Psoas muscle (tissue), 8 donors: ENCODE measurements at places on chromosomes 4 and X.

GRCh38 chr4:14855719-14856061 lies 146.6 kb upstream of the CPEB2 start:
- DNase-seq: no peak

- DNase-seq: no peak
Observed at GRCh38 chrX:794311-794710, 163.7 kb downstream of the SHOX start.

DNA sequence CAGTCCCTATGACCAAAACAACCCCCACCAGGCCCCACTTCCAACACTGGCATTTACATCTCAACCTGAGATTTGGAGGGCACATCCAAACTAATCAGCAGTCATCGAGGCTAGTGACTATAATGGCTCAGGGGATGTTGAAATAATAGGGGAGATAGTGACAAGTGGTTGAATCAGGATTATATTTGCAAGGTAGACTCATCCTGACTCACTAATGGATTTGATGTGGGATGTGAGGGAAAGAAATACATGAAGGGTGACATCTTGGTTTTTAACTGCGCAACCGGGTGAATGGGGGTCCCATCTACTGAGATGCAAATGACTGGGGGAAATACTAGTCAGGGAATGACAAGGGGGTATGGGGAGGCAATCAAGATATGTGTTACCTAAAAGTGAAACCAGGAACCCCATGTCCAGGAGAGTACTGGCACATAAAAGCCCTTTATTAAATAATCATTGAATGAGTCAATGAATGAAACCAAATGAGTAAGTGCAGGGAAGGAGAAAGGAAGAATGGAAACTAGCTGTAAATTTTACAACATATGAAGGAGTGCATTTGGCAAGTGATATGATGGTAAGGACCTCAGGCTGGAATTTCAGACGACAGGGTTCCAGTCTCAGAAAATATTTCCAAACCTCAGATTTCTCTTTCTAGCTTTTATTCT lies 78.3 kb downstream of the PARM1 start:
- DNase-seq: no peak

DNA sequence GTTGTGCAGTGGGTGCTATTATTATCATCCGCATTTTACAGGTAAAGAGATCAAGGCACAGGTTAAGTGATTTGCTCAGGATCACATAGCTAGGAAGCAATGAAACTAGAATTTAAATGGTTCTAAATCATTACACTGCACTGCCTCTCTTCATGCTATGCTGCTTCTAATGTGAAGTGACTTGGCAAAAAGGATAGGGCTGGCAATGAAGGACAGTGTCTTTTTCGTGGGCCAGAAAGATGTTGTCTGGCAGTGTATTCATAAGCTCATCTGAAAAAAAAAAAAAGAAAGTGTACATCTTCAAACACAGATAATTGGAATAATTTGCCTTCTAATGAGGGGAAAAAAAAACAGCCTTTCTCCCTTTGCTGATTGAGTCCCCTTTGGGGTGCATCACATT lies 132.2 kb upstream of the FUNDC1 start:
- DNase-seq: no peak

- DNase-seq: no peak
Observed at GRCh38 chrX:1336948-1337779, 579 bp downstream of the IL3RA start.

DNA sequence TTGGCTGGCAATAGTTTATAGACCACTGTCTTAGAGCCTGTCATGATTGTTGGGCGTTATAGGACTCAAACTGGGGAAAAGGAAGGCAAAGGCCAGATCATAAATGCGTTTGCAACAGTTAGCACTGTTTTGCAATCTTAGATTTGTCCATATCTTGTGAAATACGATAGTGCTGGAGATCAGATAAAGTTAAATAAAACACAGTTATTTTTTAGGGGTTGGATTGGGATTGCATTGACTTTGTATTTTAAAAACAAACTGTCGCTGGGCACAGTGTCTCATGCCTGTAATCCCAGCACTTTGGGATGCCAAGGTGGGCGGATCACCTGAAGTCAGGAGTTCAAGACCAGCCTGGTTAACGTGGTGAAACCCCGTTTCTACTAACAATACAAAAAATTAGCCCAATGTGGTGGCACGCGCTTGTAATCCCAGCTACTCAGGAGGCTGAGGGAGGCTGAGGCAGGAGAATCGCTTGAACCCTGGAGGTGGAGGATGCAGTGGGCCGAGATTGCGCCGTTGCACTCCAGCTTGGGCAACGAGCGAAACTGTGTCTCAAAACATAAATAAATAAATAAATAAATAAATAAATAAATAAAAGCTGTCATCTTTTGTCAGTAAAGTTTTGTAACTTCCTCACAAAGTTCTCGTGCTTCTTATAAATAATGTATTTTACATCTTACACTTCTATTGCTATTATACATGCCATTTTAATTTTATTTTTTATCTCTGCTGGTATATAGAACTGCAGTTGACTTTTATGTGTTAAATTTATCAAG lies 117.2 kb downstream of the KDM6A start:
- no peak for DNase-seq

GRCh38 chrX:23515028-23515427 lies 152.3 kb upstream of the PRDX4 start:
- no peak for DNase-seq

DNA sequence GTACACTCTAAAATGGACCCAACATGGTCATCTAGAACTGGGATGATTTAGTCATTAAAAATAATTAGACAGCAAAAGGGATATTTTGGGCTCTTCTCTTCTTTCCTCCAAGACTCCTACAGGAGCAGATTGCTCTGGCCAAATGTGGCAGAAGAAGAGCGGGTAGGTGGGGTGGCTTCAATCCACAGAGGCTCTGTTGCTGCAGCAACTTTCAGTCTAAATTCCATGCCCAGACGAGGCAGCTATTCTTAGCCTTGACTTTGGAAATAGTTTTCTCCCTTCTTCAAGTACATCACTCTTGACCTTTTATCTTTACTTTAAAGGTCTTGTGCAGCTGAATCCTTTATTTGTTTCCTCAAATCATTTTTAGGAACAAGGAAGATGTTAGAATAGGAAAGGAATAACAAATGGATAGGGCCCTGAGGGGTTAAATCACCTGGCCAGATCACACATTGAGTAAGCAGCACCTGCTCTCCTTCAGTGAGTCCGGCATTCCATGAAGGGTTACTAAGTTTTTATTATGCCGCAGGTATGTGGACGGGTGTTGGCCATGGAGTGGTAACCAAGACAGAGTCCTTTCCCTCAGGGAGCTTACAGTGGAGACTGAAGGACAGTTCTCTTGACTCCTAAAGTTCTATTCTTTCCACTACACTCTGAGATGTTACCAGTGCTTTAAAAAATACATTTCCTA lies 19.3 kb upstream of the SORBS2 start:
- no peak for DNase-seq

GRCh38 chr4:91636083-91636482 lies 667.7 kb upstream of the GRID2 start:
- no peak for DNase-seq

- DNase-seq: no peak
Observed at GRCh38 chrX:99800016-99800415, 610.1 kb downstream of the PCDH19 start.

DNA sequence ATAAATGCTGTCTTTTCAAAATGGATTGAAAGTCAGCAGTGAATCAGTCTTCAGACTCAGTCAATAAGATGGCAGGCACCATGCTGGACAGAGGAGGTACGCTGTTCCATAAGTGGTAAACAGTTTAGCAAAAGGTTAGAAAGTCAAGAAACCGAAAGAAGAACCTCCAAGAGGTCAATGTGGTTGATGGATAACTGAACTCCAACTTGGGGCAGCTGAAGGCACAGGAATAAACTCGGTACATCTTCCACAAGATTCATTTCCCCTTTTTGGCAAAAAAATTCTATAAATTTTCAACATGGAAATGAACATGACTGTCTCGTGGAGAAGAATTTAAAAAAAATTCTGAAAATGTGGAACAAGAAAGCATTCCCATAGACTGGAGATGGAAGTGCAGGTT lies 18.4 kb upstream of the SEL1L3 start:
- DNase-seq: no peak

- no peak for DNase-seq
Observed at GRCh38 chr4:77734928-77735327, 84.2 kb downstream of the CNOT6L start.

GRCh38 chrX:30615229-30615628 lies 37.7 kb upstream of the TASL start:
- no peak for DNase-seq

DNA sequence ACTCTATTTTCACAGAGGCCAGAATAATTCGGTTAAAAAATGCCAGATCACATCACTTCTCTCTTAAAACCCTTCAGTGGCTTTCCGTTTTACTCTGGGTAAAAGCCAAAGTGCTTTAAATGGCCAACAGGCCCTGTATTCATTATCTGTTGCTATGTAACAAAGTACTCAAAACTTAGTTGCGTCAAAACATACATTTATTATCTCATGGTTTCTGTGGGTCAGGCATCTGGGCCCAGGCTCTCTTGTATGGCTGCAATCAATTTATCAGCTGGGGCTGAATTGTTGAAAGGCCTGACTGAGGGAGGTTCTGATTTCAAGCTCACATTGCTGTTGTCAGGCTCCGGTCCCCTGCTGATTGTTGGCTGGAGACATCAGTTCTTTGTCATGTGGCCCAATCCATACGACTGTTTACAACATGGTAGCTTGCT lies 72.7 kb upstream of the H2AZ1 start:
- DNase-seq: no peak

DNA sequence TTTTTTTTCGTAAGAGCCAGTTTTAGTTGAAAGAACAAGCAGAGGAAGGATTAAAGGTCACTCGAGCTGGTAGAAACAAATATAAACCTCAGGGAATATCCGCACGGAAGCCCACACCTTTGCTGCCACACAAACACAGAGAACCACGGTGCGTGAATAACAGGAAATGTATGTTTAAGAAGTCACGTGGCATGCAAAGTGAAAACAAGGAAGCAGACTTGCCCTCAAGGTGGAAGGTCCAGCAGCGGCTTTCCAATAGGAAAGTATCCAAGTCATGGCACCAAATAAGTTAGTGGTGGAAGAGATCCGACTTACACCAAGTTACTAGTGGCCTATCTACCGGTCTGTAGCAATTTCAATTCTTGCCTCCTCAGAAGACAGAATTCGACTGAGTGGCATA lies 215.5 kb downstream of the HHIP start:
- DNase-seq: no peak

- DNase-seq: no peak
Observed at GRCh38 chrX:150150076-150150779, 211.9 kb upstream of the EOLA2 start.

DNA sequence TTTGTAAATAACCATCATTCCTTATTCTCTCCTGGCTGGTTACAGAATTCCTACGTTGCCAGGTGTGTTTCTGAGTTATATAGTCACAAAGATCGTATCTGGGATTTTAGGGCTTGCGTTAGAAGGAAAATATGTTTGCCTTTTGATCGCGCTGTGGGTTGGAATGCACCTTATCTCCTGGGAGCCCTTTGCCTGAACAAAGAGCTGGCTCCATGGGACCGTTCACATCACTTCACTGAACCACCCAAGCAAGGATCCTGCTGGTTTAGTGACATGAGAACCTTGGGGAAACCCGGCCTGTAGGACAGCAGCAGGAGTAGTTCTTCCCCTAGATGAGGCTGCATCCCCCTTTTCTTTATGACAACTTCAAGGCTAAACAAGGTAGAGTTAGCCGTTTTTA lies 51.6 kb downstream of the RS1 start:
- no peak for DNase-seq

DNA sequence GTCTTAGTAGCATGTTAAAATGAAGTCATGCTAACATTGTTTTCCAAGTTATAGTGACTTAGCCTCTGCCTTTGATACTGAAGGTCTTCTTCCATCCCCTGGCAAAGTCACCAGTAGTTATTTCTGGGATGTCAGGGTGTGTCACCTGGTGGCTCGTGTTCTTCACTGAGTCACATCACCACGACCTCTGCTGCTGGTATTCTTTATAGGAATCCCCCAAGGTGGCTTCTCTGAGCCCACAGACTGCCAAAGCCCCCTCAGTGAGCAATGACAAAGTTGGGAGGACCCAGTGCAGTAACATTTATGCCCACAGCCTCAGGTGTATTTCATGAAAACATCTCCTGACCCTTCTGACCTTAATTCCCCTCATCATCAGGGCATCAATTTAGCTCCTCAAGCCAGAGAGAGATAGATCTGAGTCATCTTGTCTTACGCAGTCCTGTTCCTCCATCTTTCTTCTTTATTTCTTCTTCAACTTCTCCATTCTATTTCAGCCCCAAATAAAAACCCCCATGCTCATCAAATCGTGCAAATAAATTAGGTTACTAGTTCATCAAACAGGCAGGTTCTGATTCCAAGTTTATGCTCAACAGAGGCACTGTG lies 29.3 kb upstream of the GPRIN3 start:
- no peak for DNase-seq

DNA sequence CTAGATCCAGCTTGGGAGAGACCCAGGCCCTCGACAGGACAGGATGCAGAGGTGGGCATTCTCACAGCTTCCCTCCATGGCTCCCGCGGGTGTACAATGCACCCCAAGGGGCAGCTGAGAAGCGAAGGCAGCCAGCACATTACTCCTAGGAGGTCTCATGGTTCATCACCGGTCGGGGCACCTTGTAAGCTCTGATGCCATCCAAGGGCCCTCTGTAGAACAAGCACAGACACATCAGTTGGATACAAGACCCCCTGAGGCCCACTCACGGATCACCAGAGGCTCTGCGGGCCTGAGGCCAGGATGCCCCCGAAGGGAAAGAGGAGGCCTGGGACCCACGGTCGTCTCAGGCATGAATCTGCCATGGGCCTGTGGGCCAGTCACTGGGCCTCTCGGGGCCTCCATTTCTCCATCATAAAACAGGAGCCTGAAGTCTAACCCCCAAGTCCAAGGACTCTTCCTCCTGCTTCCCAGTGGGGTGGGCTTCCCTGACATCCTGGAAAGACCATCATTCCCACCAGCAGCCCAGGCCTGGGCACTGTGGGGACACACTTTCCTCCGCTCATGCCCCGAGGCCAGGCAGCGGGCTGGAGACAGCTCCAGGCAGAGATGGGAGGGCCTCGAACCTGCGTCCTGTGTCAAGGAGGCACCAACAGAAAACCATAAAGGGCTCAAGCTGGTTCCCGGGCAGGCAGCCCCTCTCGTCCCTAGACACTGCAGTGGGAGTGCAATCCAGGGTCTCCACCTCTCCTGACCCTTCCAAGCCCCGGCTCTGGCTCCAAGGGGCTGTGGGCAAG lies 20.1 kb downstream of the HMX1 start:
- DNase-seq: peak; percentile 48

- DNase-seq: no peak
Observed at GRCh38 chr4:158521484-158522088, at the start of gene RXFP1. Gene RXFP1 (plus strand): TSS chr4:158521882. CDS start chr4:158521977, 95 bp downstream.

- peak; percentile 21 for DNase-seq
Observed at GRCh38 chrX:57286507-57287251, at the start of gene FAAH2. Gene FAAH2 (plus strand): TSS chrX:57286706. CDS start chrX:57286826, 120 bp downstream.

- no peak for DNase-seq
Observed at GRCh38 chr4:139986106-139986505, 167.9 kb downstream of the MAML3 start.
